ENCODE measurements at places on chromosomes 13 and 19.

- DNase-seq: no peak
These were observed 22.0 kb downstream of the LHFPL6 start for GRCh38 chr13:39580881-39581575.

- DNase-seq: no peak
These were observed 15.7 kb downstream of the ACTL9 start for GRCh38 chr19:8682931-8683330.

GRCh38 chr13:33940256-33940655 lies 122.3 kb downstream of the RFC3 start:
- DNase-seq: no peak

DNA sequence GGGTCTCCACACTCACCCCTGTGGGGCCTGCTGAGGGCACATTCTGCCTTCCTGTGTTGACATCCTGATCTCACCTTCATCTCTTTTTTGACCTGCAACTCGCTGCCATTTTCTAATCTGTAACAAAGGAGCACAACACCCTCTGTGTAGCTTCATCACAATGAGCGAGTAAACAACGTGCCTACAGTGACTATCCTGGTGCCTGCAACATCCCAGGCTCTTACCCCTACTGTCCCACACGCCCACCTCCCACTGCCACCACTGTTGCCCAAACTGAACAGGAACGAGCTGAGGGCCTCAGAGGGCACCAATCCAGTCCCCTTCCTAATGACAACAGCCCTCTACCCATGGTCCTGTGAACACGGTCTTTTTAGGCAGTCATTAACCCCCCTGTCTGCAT lies 102.2 kb upstream of the GJB6 start:
- no peak for DNase-seq

- DNase-seq: no peak
These were observed 657 bp downstream of the ZNF550 start for GRCh38 chr19:57559008-57559403.

- DNase-seq: no peak
These were observed 50.9 kb upstream of the TPM4 start for GRCh38 chr19:16025108-16026101.

GRCh38 chr13:33789739-33790138 lies 28.2 kb upstream of the RFC3 start:
- no peak for DNase-seq

DNA sequence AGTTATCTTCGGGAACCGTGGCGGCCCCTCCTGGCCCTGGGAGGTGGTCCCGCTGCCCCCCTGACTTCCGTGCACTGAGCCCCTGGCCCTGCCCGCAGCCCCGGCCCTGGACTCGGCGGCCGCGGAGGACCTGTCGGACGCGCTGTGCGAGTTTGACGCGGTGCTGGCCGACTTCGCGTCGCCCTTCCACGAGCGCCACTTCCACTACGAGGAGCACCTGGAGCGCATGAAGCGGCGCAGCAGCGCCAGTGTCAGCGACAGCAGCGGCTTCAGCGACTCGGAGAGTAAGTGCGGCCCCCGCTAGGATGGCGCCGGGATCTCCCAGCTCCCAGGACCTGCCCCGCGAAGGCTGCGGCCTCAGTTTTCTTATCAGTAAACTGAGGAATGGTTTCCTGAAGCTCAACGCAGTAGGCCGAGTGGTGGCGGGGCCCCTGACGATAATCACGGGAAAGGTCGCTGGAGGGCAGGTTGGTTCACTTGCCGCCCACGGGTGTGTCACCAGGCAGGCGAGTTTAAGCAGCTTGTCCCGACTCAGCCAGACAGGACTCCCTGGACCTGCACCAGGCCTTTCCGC lies 924 bp downstream of the RGCC start:
- DNase-seq: peak; percentile 26

GRCh38 chr19:29404951-29405727 lies 120.7 kb upstream of the VSTM2B start:
- no peak for DNase-seq

DNA sequence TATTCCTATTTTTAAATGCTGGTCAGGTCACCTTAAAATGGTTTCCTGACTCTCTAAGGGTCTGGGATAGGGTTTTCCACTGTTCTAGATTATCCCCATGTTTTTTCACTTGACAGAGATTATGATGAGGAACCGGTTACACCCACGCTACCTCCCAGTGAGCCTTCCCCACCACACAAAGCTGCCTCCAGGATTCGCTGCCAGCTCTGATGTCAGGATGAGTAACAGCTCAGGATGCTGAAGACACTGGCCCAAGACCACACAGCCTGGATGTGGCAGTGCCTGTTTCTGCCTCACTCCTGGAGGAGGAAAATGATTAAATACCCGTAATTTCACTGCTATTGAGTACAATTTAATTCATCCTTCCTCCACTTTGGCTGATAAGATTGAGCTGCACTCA lies 22.9 kb downstream of the ZNF114 start:
- no peak for DNase-seq

DNA sequence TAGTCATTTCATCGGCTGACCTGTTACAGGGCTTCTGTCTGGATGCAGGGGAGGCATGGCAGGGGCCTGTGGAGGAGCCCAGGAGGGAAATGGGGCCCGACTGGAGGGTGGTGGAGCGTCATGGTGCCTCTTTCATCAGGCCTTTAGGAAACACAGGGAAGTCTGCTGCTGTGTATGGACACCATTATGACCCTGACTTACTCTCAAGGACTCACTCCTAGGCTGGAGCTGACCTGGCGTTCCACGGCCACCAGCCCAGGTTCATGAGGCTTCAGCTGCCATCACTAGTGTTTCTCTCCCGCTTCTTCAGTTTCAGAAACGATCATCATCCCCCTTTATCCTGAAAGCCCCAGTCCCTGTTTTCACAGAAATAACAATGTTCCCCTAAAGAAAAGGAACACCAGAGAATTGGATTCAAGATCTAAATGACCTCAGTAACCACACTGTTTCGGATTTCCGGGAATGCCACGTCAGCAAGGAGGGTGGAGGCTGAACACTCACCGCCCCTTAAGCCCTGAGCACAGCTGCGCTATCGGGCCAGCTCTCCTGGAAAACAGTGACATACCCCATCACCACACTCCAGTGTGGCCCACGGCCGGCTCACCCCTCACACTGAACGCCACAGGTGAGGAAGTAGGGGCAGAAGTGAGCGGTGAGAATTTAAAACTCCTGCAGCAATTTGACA lies 67.6 kb downstream of the SOX1 start:
- no peak for DNase-seq

DNA sequence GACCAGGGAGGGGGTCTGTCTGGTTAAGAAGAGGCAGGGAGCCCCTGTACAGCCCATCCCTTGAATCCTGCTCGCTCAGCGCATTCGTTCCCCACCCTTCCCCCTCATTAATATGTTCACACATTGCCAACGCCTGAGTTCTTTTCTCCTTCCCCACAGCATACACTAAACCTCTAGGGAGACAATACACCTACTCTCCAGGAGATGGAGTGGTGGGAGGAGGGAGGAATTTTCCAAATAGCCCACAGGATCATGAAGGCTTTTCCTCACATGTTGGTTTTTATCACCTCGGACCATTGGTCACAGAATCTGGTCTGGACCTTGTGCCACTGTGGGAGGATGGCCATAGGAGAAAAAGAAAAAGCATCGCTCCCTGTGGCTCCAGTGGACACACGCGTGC lies 294.9 kb downstream of the SHISA2 start:
- no peak for DNase-seq

DNA sequence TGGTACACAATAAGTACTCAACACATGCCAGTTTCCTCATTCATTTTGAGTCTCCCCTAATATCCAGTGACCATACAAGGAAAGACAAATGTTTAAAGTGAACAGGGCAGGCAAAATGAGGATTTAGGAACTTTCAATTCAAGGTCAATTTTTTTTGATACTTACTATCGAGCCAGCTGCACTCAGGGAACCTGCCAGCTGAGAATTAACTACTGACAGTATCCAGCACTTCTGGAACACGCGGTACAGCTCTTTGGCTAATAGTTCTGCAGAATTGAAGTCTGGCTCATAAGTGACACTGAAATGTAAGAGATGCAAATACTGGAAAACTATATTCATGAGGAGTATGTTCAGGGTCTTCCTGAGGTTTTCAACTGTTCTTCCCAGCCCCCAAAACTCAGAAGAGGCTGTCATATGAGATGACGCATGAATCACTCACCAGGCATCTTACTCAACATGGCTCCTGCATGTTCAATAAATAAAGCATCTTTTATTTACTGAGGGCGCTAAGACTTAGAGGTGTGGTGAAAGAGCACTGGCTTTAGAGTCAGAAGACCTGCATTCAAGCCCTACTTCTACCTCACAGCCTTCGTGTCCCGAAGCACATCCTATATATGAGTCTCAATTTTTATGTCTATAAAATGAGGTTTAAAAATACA lies 25.6 kb downstream of the RUBCNL start:
- no peak for DNase-seq

GRCh38 chr13:33846303-33847062 lies 28.5 kb downstream of the RFC3 start:
- DNase-seq: no peak

DNA sequence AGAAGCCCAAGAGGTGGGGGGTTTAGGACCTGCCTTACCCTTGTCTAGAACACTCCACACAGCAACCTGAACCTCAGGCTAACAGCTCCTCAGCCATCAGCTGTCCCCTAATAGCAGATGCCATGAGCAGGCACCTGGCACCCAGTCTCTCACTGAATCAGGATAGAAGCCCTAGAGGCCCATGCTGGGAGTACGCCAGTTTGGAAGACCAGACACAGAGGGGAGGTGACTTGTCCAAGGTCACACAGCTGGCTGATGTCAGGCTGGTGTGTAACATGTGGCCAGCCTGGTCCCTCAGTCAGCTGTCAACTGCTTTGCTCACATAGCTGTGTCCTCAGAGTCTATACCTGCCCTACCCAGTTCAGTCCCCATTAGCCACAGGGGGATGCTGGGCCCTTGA lies 12.8 kb upstream of the SAMD1 start:
- no peak for DNase-seq

GRCh38 chr19:53892301-53892980 lies 10.4 kb downstream of the PRKCG start:
- DNase-seq: no peak

DNA sequence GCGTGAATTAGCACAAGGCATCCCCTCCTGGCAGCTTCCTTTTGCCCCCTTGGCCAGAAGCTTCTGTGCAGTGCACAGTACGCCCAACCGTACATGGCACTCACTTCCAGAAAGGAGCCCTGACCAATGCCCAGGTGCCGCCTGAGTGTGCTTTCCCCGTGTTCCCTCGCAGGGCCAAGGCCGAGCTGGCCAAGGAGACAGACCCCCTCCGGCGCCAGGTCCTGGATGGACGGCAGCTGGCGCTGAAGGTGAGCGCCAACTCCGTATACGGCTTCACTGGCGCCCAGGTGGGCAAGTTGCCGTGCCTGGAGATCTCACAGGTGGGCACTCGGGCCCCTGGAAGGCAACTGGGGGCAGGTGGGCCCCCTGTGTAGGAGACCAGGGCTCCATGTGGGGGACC lies 9.4 kb upstream of the SPIB start:
- no peak for DNase-seq

- peak; percentile 36 for DNase-seq
These were observed 19.3 kb upstream of the ZNF888 start for GRCh38 chr19:52942386-52943133.

DNA sequence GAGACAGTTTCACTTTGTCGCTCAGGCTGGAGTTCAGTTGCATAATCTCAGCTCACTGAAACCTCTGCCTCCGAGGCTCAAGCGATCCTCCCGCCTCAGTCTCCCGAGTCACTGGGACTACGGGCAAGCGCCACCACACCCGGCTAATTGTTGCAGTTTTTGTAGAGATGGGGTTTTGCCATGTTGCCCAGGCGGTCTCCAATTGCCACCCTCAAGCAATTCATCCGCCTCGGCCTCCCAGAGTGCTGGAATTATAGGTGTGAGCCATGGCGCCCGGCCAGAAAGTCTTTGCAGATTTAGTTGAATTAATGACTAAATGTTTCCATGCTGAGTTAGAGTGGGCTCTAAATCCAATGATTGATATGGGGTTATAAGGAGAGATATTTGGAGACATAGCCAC lies 4.5 kb upstream of the CADM4 start:
- no peak for DNase-seq

- DNase-seq: no peak
These were observed 15.6 kb downstream of the MPND start for GRCh38 chr19:4358709-4359626.

- DNase-seq: no peak
These were observed 27.9 kb upstream of the EEF1AKMT1 start for GRCh38 chr13:20801707-20802106.

- DNase-seq: peak; percentile 51
These were observed at the start of gene PRR12 for GRCh38 chr19:49590971-49591730. PRR12 (plus strand) TSS chr19:49591182; CDS start chr19:49591655, 473 bp downstream.

DNA sequence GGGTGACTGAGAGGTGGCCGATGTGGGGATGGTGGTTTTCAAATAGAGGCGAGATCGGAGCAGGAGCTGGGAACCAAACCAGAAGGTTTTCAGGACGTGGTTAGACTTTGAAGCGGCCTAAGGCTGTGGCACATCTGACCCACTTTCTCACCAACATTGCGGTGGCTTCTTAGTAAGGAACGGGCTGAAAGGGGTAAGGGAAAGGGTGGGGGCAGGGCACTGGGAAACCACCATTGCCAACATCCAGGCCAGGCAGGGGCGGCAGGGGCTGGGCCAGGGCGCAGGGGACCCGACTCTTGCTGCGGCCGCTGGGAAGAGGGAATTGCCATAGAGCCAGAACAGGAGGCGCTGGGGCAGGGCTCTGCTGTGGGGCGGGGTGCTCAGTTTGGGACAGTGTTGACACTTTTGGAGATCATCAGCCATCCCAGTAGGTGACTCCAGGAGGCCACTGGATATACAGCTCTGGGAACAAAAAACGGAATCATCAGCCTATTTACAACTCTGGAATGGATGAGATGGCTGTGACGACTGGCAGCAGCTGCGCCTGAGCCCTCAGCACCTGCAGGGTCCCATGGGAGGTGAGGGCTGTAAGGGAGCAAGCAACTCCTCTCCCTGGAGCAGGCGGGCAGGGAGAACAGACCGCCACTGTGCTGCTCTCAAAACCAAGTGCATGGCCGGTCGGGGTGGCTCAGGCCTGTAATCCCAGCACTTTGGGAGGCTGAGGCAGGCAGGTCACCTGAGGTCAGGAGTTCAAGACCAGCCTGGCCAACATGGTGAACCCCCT lies 52.2 kb downstream of the IRS2 start:
- no peak for DNase-seq

DNA sequence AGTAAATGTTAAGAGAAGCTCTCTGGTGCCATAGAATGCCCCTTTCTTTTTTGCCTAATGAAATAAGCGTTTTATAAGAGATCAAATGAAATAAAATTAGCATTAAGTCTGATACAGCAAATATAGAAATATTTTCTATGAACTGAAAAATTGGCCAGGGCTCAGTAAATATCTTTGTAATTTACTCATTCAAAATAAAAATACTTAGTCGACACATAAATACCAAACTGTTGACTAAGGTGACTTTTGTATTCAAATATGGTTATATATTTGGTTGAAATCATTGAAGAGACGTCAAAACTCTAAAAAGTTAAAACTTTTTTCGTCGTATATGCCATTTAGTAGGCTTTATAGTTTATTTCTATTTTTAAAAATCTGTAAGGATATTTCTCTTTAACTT lies 25.6 kb downstream of the IPO5 start:
- no peak for DNase-seq

GRCh38 chr13:73835138-73835721 lies 299.0 kb downstream of the KLF12 start:
- DNase-seq: no peak

All from hypothalamus (tissue), 51 donors.